ENCODE measurements at places on chromosomes 1 and 21.

DNA sequence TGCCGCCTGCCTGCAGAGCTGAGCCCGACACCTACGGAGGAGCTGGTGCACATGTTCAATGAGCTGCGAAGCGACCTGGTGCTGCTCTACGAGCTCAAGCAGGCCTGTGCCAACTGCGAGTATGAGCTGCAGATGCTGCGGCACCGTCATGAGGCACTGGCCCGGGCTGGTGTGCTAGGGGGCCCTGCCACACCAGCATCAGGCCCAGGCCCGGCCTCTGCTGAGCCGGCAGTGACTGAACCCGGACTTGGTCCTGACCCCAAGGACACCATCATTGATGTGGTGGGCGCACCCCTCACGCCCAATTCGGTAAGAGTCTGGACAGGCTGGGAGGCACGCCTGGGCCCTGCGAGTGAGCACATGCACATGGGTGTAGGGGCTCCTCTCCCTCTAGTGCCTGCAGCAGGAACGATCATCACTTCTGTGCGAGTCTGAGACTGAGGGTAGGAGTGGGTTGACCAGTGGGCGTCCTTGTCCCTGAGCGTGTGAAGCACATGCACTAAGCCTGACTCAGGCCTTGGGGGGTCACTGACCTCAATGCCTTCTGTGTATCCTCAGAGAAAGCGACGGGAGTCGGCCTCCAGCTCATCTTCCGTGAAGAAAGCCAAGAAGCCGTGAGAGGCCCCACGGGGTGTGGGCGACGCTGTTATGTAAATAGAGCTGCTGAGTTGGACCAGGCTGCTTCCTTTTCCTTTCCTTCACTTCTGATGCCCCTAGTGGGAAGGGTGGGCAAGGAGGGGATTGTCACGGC is 6.9 kb downstream of the DMAP1 start:
- DNase-seq = no peak

GRCh38 chr1:28328228-28328648 is 602 bp upstream of the MED18 start:
- DNase-seq = no peak

- DNase-seq = peak; percentile 33
Observed at GRCh38 chr21:41460578-41461527, 34.8 kb downstream of the MX1 start.

DNA sequence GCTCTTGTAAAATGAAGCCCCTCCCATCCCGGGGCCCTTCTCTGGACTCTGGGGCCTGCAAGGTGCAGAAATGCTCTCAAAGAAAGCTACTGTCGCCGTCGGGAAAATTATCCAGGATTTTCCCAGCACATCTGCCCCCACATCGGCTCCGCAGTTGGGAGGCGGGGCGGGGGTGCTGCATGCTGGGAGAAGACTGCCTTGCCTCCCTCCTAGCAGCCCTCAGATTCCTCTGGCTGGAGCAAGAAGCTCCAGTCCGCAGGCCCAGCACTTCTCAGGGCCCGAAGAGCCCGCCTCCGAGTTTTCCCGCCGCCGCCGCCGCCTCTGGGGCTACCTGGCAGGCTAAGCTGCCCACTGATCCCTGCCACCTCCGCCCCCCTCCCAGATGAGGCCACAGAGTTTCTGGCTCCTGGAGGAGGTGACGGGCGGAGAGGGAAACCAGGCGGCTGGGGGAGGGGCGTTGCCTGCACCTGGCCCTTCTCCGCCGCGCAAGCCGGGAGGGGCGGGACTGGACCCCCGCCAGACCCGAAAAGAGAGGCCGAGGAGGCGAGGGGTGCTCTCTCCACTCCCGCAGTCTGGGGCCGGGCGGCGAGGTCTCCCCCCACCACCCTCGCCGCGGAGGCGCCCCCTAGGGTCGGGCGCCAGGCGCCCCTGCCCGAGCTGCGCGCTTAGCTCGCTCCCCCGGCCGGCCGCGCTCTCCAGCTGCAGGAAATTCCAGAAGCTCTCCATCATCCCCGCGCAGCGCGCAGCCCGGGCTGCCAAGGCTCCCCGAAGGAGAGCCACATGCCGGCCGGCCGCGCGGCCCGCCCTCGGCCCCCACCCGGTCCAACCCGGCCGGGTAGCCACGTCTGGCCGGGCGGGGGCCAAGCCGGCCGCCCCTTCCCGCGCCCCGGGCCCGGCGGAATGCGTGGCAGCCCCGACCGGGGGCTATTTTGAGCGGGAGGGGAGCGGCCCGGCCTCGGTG is 28.8 kb downstream of the AHDC1 start:
- DNase-seq = no peak

DNA sequence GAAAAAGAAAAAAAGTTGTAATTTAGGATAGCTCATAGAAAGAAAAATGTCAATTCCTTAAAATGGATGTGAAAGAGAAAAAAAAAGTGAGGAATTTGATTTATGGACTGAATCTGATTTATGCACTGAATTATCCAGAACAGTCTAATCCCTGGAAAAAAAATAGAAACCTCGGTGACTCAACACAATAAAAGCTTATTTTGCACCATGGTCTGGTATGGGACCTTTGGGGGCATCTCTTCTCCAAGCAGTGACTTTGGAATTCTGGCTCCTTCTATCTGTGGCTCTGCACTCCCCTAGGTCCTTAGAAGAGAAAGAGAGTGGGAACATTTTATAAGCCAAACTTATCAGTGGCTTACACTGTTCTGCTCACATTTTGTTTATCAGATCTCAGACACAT is 471.7 kb upstream of the B3GALT2 start:
- no peak for DNase-seq

DNA sequence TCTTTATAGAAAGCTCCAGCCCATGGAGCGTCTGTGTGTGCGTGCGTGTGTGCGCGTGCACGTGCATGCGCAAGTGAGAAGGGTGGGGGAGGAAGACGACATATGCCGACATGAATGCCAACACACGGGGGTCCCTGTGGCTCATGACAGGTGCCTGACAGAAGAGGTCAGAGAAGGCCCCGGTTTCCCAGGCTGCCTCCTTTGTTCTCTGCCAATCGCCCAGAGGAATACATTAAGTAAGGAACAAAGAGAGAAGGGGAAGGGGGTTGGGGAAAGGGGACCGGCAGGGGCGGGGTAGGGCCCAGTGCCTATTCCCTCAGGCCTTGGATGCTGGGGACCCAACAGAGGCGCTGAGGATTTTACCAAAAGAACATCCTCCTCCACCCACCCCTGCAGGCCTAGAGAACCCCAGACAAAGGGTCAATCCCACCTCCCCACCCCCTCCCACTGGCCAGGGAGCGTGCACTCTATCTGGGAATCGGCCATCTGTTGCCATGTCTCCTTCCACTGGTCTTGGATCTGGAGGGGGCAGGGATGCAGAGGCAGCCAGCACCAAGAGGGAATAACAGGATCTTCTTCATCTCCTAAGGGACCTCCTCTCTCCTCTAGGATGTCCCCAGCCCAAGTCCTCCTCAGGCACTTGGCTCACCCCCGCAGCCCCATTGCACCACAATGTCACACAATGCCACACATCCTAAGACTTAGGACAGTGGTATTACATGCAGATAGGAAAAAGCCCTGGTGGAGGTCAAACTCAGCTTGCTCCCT is 39.4 kb downstream of the PIK3C2B start:
- DNase-seq = no peak

- no peak for DNase-seq
Observed at GRCh38 chr1:208475449-208475848, 231.3 kb upstream of the PLXNA2 start.

GRCh38 chr1:32521165-32521564 is 18.1 kb upstream of the ZBTB8A start:
- DNase-seq = no peak

DNA sequence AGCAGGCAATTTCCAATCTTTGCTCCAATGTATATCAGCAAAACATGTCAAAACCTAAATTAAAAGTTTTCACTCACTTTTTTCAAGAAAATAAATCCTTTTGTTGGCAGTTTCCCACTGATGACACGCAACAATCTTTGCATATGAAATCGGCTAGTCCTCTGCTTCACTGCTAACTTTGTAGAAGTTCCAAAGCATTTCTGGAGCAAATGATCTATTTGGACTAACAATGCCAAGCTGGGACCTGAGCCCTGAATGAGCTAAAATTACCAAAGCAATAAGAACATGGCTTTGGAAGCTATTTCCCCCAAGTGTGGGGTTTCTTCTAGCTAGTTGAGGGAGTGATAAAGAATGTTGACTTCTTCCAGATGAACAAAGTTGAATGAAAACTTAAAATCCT is 5.1 kb downstream of the BEND5 start:
- DNase-seq = no peak

DNA sequence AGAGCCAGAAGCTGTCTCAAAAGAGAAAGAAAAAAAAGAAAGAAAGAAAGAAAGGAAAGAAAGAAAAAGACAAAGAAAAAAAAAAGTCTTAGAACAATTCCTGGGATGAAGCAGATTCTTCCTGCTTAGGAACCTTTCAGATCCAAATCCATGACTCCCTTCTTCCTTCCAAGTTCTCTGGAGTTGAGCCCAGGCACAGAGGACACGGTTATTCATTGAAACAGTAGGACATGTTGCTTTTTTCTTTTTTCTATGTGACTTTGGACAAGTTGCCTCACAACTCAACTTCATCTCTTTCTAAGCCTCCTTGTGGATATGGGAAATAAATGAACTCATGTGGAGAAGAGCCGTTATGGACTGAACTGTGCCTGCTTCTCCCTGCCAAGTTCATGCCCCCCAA is 14.7 kb upstream of the TNFRSF8 start:
- DNase-seq = no peak

DNA sequence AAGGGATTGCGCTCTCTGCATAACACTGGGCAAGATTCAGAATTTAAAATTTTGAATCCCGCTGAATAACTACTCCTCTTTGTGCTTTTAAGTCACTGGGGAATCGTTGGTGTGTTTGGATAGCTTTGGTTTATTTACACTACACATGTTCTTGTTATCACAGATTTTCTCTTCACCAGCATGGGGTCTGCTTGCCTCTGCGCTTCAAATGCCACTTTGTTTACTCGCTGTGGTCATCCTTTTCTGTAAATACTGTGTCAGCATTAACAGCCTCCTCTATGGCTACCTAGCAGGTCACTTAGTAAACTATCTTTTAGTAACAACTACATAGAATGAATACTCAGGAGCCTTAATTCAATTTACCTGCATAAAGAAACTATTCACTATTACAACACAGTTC is 14.4 kb upstream of the KCNH1 start:
- DNase-seq = no peak

DNA sequence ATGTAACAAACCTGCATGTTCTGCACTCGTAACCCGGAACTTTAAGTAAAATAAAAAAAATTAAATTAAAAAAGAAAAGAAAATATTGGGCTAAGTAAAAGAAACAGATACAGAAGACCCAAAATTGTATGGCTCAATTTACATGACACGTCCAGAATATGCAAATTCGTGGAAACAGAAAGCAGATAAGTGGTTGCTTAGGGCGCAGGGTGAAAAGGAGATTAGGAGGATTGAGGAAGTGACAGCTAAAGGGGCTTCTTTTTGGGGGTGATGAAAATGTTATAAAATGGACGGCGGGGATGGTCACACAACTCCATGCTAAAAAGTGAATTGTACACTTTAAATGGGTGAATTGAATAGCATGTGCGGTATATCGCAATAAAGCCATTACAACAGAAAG is 27.4 kb upstream of the ZBTB21 start:
- DNase-seq = no peak

Data from naive B cell (primary cell).